ENCODE measurements at places on chromosomes 5 and 9.

GRCh38 chr9:129374231-129374630 is 196.2 kb upstream of the IER5L start:
- no peak for DNase-seq

DNA sequence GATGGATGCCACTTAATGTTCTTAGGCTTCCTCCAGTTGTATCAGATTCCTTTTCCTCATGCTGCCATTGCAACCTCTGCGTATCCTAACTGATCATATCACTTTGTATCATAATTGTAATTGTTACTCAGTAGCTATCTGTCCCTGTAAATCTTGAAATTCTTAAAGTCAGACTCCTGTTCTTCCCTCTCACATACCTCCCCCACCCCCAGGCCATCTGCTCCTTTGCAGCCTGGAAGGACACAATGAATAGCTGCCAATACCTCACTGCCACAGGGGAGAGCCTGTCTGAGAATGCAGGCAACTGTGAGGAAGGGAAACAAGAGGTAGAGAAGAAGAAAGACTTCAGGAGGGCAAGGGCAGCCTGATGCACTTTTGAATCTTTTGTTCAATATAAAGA is 228.5 kb downstream of the ENC1 start:
- no peak for DNase-seq

DNA sequence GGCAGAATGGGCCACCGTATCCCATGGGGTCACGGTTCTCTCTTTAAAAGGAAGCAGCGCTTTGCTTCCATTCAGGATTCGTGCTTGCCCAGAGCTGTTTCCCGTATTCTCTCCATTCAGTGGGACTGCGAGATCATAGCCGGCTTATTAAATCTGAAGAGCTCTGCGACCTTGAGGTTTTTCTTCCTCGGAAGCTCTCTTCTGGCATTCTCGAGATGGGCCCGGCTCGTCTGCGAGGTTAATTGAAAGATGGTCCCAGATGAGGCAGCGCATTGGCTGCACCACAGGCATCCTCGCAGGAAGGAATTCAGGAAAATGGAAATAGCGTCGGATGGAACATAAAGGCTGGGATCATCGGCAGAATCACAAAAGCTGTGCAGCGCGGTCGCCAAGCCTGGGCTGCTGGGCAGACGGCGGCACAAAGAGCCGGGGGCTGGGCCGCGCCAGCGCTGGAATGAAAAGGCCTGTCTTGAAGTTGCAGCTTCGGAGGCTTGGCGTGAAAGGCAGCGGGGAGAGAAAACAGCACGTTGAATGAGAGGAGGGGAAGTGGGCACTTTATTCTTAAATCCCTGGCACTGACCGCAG is 236.2 kb downstream of the IRX2 start:
- DNase-seq: no peak

- DNase-seq: no peak
These were observed 55.7 kb upstream of the EQTN start for GRCh38 chr9:27352457-27353165.

GRCh38 chr5:80503641-80504040 is 15.7 kb downstream of the FAM151B start:
- no peak for DNase-seq

GRCh38 chr5:176575066-176575465 is 25.9 kb downstream of the CDHR2 start:
- no peak for DNase-seq

- DNase-seq: no peak
These were observed 92.7 kb downstream of the NRG2 start for GRCh38 chr5:139950436-139950835.

GRCh38 chr5:177089127-177089526 is 2.4 kb downstream of the FGFR4 start:
- DNase-seq: no peak

GRCh38 chr5:157115012-157115411 is 6.2 kb upstream of the HAVCR2 start:
- DNase-seq: no peak

GRCh38 chr5:108143581-108143980 is 238.3 kb downstream of the FBXL17 start:
- DNase-seq: no peak

GRCh38 chr5:158209219-158209908 is 350.4 kb upstream of the CLINT1 start:
- DNase-seq: no peak

GRCh38 chr9:21336457-21336856 is 1.3 kb upstream of the KLHL9 start:
- no peak for DNase-seq

DNA sequence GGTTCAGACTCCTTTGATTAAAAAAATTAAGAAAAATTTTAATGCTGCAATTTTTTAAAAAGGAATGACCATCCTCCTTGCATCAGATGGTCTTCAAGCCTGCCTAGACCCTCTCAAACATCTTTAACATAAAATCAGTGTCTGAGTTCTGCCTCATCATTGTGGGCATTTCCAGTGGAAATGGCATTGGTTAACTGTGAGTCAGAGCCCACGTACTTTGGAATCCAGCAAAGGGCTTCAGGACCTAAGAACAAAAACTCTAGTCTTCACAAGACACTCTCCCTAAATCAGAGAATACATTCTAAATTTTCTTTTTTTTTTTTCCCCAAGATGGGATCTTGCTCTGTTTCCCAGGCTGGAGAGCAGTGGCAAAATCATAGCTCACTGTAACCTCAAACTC is 9.4 kb upstream of the C5orf15 start:
- DNase-seq: no peak

DNA sequence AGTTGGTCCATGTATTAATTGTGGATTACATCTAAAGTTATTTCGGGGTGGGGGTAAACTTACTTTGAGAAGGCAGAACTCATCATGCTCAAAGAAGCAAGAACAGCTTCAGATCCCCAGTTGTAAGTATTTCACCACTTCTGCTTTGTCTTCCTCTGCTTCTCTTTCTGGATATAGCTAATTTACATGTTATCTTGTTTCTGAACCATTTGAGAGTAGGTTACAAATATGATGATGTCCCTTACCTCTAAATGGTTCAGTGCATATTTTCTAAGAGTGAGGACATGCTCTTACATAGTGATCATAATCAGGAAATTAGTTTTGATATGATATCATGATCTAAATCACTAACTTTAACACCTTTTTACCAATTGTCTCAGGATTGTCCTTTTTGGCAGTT is 11.9 kb downstream of the TRIO start:
- DNase-seq: no peak

DNA sequence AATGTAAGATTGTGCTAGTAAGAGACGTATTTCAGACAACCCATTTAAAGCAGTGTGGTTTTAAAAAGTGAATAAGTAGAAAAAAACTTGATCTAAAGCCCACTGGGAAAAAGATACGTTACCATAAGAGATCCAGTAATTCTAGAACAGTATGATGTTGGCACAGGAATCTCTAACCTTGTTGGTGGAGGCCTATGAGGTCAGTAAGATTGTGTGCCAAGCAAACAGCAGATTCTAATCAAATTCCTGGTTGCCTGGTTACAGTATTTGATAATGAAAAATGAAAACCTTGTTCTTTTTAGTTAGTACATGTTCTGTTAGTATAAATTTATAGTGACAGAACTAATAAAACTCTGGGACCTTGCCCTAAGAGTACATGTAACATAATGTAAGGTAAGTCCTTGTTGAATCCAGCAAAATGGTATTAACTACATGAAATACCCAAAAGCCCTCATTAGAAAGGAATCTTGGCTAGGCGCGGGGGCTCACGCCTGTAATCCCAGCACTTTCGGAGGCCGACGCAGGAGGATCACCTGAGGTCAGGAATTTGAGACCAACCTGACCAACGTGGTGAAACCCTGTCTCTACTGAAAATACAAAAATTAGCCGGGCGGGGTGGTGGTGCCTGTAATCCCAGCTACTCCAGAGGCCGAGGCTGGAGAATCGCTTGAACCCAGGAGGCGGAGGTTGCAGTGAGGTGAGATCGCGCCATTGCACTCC is 33.2 kb upstream of the DMXL1 start:
- DNase-seq: no peak

DNA sequence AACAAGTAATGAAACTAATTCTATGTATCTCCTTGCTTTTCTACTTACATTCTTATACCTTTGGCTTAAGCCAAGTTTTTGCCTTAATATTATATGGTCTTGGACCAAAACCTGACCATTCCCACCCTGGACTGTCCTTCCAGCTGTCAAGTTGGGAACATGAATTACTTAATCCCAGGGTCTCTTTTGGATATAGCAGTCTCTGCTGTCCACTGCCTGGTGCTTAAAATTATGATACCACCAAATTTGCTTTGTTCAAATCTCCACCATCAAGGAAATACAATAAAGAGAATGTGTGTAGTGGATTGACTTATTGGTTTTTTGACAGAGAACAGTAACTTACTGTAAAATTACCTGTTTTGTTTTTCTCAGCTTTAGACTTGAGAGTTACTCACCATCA is 66.2 kb downstream of the ABHD17B start:
- no peak for DNase-seq

DNA sequence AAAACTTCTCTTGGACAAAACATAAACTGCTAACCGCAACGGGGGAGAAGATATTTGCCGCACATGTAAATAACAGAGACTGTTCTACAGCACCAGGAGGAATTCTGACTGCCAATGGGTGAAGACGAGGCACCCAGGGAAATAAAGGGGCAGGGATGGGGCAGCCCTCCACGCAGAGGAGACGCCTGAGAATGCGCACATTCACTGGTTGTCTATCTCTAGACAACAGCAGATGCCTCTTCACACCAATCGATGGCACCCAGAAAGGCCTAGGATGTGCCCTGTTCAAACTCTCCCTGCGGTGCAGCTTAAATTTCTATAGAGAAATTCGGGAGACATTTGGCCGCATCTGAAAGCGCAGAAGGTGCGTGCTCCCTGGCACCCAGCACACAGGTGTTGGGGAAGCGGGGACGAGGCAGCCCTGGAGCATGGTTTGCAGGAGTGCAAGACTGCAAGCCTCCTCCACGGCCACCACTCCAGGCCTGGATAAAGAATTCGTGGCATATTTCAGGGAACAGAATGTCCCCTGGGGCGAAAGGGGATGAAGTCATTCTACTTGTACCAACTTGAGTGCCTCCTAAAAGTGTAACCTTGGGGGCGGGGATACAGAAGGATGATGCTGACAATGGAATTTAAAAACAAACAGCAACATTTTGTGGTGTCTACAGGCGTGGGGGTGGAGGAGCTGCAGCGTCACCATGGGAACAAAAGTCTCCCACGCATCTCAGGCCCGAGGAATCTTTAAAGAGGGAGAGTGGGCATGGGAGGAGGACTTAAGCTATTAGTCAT is 6.3 kb upstream of the IRX2 start:
- no peak for DNase-seq

- DNase-seq: no peak
These were observed 134.8 kb upstream of the MSX2 start for GRCh38 chr5:174589599-174589998.

GRCh38 chr9:103709366-103709765 is 384.7 kb upstream of the SMC2 start:
- DNase-seq: no peak
